Cerebellar nuclear complex (tissue), 1 donor: ENCODE measurements at places on chromosomes 12 and 14.

- no peak for DNase-seq
These were observed 385.6 kb downstream of the GRIN2B start for GRCh38 chr12:13595536-13596443.

DNA sequence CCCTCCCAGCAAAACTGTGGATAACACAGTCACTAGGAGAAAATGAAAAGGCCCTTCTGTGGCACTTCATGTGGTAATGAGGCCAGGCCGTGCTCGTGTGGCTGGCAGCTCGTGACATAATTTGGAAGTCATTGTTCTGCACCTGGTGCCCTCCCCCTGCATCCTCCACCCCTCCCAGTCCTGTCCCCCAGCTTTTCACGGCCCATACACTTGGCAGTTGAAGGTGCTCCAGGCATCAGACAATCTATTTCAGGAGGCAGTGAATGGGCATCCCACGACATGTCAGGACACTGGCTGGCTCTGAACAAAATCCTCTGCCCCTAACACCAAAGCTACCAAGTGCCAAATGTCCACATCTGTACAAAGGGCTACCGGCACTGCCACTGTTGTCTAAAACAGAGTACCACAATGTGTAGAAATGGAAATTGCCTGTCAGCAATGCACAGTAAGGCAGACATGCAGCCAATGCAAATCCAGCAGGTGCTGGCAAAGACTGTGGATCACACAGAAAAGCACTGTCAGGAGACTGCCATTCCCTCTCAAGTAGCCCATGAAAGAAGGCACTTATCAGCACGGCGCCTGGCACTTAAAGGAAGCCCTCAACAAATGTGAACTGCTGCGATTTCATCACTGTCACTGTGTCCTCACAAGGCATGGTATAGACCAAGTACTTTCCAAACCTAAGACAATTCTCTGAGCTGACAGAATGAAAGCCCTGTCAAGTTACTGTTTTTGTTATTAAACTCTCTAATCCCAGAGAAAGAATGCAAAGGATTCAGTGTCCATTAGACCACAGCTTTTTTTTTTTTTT lies 39.1 kb downstream of the CORO1C start:
- peak; percentile 73 for DNase-seq

DNA sequence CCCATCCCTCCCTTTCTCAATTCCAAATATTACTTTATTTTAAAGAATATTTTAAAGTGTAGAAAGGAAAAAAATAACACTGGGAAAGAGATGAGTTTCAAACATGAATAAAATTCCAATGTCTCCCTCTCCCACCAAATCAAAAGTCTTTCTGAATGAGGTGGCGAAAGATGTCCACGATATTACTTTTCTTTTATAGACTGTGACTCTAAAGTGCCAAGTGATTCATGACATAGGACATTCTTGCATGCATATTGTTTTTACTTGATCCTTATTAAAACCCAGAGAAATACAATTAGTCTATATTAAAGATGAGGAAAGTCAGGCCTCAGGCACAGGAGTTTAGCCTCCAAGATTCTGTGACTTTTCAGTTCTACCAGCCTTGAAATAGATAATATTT lies 16.0 kb upstream of the LUM start:
- no peak for DNase-seq

- DNase-seq, result no peak
These were observed 127.1 kb downstream of the ITPR2 start for GRCh38 chr12:26705851-26706250.

GRCh38 chr14:49975276-49975675 lies 82.4 kb downstream of the ARF6 start:
- DNase-seq, result no peak

DNA sequence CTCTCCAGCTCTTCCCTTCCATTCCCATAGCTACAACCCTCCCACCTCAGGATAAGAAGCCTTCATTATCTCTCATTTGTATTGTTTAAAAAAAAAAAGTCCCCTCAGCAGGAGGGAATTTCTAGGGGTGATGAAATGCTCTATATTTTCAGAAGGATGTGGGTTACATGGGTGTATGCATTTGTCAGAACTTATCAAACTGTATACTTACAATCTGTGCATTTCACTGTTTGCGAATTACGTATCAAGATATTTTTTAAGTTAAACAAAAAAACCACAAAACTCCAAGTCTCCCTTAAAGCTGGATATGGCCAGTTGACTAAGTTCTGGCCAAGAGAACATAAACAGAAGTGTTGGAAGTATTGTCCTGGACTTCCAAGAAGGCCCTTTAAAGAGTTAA lies 2.0 kb upstream of the FKBP11 start:
- no peak for DNase-seq

DNA sequence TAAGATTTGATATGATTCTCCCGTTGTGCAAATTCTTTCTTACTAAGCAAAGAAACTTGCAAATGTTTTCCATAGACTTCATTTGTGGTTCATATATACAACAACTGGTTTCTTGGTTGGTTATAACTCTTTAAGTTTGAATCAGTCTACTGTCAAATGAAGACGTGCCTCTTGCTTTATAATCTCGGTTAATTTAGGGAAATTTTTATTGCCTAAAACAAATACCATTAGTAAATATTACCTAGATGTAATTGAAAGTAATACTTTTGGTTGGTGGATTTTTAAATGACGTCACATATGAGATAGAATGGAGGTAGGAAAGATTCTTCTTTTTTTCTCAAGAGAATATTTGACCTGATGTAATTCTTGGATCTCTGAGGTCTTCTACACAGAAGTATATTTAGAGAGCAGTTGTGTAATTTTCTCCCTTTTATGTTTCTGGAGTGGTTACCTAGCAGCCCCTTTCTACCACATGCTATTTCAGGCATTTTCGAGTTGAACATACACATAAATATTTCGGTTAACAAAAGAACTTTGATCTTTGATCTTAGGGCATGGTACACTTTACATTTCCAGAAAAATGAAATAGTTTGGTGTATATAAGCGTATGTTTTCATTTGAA lies 1.7 kb downstream of the ATF7IP start:
- no peak for DNase-seq

- no peak for DNase-seq
These were observed 102.9 kb downstream of the PIWIL1 start for GRCh38 chr12:130440411-130441080.

GRCh38 chr14:61710853-61711817 lies 15.8 kb downstream of the HIF1A start:
- DNase-seq, result no peak

DNA sequence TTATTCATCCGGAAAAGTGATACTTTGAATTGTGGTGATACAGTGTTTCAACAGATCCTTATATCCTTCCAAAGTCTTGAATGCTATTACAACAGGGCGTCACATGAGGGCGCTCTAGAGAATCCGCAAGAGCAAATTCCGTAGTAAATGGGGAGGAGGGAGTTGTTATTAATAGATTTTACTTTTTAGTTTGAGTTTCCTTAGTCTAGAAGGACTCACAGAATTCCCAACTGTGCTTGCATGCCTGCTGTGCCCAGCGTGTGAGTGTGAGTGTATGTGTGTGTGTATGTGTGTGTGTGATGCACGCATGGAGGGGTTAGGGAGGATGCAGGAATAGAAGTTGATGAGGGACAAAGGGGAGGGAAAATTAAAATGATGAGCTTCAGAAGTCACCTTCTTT lies 375.3 kb downstream of the C12orf75 start:
- DNase-seq, result no peak

DNA sequence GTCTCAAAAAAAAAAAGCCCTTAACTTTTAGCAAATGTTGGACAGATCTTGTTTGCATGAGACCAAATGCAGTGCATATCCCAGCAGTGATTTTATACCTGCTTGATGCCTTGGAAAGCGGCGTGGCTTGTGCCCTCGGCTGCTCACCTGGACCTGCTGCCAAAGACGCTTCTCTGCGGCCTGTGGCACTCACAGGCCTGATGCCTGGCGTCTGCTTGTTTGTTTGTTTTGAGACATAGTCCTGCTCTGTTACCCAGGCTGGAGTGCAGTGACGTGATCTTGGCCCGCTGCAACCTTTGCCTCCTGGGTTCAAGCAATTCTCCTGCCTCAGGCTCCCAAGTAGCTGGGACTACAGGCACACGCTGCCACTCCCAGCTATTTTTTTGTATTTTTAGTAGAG lies 5.2 kb downstream of the PGAM5 start:
- DNase-seq, result no peak

DNA sequence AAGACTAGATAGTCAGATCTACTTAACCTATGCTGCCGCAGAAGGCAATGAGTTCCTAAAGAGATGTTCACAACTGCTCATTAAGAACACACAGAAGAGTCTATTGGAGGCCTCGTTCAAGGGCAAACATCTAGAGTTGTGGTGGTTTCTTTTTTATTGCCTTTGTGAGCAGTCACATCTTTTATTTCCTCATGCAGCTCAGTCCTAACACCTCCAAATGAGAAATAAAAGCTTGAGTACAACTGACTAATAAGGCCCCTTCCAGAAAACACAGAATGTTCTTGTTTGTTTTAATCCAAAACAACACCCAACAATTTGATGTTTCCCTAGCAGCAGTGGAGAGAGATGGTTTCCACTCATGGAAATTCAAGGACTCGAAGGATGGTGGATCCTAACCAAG lies 123.5 kb upstream of the NOS1 start:
- no peak for DNase-seq

GRCh38 chr12:25960143-25960542 lies 1.7 kb downstream of the RASSF8 start:
- peak; percentile 6 for DNase-seq

- DNase-seq, result no peak
These were observed 90.8 kb downstream of the EPS8 start for GRCh38 chr12:15698377-15698871.

GRCh38 chr14:81031488-81031887 lies 76.1 kb downstream of the TSHR start:
- DNase-seq, result no peak

DNA sequence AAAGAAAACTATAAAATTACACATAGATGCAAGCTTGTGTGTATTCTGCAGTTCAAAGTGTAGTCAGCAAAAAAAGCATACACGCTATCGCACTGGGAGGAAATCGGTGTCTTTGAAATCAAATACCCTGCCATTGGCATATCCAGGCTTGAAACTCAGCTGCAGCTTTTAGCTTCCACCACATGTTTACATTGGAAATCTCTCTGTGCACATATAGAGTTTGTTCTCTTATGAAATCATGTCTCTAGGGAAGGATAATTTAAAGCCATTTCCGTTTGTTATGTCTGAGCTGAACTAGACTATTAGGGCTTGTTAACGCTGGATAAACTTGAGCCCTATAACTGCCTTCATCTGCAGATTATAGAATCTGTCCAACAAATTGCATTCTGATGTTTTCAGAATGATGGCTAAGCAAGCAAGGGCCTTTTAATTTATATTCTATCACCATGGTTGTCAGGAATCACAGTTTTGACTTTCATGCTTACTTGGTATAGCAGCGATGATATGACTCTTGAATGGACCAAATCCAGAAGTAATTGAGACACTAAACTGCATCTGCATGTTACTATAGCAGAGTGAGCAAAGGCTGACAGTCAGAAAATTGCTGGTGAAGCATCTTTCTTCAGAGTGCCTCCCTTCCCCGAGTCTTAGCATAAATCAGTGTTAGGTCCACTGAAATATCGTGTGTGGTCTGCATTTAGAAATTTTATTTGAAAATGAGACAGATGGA lies 442.8 kb downstream of the ZFP36L1 start:
- DNase-seq, result no peak

DNA sequence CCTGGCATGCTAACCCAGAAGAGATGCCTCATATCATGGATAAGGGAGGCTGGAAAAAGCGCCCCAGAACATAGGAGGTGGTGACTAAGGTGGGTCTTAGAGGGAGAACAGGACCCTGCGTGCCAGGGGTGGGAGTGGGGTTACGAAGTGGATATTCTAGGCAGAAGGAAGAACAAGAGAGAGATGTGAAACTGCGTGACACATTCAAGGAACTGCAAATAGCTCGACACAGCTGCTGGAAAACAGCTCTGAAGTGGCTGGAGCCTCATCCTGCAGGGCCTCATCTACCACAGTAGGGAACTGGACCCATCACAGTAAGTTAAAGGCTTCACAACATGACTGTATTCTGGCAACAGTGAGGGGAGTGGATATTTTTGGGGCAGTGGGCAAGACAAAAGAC lies 61.1 kb downstream of the RNF34 start:
- DNase-seq, result no peak

DNA sequence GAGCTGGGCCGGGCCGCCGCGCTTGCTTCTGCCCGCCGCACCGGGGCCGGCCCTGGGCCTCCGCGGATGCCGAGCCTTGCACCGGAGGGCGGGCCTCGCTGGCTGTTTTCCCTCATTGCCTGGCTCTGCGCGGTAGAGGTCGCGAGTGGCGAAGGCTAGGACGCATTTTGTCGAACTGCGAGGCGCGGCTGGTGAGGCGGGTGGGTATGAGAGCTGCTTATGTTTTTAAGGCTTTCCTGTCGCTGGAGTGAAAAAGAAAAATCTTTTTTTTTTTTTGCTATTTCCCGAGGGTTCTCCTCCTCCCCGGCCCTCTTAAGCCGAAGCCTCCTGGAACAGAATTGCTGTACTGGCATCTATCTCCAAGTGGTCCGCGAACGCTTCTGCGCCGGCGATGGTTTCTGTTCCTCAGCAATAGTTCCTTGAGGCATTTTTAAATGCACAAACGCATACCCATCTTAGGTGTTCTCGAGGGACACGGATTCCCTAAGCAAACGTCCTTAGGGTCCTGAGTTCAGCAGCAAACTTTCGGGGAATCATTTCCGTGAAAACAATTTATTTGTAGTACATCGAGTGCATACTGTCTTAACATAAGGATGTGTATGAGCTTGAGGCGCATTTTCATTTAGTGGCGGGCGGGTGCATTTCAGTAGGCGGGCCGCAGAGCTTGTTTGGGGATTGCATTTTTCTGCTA lies 631 bp downstream of the RESF1 start:
- DNase-seq, result no peak

DNA sequence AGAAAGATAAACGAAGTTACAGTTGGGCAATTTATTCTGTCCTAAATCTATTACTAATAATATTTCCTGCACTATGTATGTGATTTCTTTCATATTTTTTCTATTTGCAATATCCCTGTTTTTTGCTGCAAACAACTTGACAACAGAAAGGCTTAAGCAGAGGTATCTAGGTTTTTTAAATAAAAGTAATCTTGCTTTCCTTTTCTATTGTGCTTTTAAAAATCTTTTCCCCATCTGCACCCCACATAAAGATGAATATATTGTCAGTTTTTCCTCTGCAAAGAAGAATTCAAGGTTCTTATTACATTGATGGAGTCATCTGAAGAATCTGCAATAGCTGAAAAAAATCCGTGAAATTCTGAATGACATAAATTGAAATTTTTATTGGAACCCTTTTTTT lies 502 bp upstream of the RALGAPA1 start:
- DNase-seq, result no peak

DNA sequence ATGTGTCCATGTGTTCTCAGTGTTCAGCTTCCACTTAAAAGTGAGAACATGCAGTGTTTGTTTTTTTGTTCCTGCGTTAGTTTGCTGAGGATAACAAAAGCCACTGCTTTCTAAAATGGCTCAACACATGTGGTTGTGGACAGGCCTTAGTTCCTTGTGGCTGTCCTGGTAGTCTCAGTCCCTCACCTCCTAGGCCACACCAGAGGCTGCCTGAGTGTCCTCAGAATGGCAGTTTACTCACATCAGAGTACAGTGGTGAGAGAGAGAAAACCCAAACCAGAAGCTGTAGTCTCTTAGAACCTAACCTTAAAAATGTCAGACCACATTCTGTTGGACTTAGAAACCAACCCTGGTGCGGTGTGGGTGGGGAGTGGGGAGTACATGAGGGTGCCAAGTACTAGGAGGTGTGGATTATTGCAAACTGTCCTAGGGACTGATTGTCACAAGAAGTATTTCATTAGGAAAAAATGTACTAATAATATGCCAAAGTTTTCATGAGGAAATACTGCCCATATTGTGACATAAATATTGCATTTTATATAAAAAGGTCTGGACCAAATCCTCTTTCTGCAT lies 30.4 kb downstream of the NPAS3 start:
- no peak for DNase-seq

GRCh38 chr12:66665435-66665985 lies 13.4 kb downstream of the GRIP1 start:
- DNase-seq, result no peak
